ENCODE measurements at places on chromosomes 5 and 9.
A peak's percentile ranks its signal among the peaks of the same experiment; 100 is the strongest.

- peak; percentile 9 for DNase-seq
Measured at GRCh38 chr5:124952079-124952478, 205.6 kb upstream of the ZNF608 start.

DNA sequence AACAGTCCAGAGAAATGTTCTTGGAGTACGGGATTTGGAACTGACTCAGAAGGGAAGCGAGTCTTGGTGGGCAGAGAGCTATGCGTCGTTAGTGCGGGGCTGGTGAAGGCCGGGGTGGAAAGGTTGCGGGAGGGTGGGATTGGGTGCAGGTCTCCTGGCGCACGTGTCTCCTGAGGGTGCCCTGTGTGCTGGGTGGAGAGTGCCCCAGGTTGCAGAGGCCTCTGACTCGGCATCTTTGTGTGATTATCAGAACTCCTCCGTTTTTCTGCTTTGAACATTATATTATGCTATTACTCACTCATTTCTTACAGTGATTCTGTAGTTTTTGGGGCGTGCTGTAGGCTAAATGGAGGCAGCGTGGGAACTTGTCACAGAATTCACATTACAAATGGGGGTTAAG is 11.4 kb downstream of the CEP72 start:
- DNase-seq: no peak

GRCh38 chr9:134039386-134040175 is 14.3 kb downstream of the BRD3OS start:
- DNase-seq: no peak

DNA sequence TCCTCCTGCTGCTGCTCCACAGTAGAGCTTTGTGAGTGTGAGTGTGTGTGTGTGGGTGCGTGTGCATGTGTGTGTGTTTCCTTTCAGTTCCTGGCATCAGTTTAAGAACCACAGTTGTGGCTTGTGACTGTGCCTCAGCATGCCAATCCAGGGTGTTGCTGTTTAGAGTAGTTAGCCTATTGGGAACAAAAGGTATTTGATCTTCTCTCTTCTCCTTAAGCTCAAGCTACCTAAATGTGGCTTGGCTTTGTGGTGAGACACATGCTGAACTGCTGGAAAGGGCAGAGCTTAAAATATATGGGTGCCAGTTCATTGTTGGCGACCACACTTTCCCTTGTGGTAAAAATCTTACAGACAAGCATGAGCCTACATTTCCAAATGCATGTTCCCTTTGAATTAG is 116.6 kb upstream of the BNC2 start:
- DNase-seq: no peak

GRCh38 chr9:108186642-108187395 is 669.0 kb downstream of the ACTL7B start:
- DNase-seq: no peak

GRCh38 chr9:88056876-88057275 is 81.4 kb downstream of the SPATA31C2 start:
- no peak for DNase-seq

DNA sequence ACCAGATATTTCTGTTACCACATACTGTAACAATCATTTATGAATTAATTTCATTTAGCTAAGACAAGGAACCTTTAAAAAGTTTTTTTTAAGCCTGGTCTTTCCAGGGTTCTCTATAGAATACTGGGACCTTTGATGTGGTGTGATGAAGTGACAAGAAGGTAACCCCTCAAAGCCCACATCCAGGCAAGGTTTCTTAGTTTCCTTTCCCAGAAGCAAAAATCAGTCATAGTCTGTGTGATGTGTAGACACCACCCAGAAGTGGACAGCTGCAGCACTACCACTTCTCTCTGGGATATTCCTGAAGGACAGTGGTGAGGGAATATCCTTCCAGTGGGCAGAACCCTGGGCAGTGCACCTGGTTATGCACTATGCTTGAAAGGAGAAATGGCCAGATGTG is 115.6 kb downstream of the TTC39B start:
- DNase-seq: peak; percentile 10

DNA sequence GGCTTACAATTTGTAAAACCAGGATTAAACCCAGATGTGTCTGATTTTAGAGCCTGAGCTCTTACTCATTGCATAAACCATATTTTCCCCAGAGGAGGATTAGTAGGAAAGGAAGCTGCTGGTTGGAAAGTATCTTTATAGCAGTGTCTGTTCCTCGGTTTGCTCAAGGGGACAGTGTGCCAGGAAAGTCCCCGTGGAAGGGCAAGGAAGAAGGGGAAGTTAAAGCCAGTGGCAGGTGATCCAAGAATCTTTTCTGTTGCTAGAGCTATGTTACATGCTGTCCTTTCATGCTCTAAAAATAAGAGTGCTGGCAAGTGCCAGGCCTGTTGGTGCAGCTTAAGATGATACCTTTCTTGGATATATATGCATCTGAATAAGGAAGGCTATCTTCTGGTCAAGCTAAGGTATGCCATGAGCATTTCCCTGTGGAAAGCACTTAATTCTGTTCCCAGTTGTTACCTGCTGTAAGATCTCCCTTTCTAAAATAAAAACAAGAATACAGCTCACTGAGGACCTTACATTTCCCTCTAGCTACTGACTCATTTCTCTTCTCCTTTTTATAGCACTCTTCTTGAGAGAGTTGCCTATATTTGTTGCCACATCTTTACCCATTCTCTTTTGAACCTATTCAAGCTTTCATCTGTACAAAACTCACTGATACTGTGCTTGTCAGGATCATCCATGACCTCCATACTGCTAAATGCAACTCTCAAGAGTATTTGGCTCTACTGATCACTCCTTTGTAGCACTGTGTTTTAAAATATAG is 8.0 kb downstream of the PDCD1LG2 start:
- DNase-seq: no peak

GRCh38 chr9:135480940-135481310 is 1.3 kb downstream of the PPP1R26 start:
- DNase-seq: no peak

DNA sequence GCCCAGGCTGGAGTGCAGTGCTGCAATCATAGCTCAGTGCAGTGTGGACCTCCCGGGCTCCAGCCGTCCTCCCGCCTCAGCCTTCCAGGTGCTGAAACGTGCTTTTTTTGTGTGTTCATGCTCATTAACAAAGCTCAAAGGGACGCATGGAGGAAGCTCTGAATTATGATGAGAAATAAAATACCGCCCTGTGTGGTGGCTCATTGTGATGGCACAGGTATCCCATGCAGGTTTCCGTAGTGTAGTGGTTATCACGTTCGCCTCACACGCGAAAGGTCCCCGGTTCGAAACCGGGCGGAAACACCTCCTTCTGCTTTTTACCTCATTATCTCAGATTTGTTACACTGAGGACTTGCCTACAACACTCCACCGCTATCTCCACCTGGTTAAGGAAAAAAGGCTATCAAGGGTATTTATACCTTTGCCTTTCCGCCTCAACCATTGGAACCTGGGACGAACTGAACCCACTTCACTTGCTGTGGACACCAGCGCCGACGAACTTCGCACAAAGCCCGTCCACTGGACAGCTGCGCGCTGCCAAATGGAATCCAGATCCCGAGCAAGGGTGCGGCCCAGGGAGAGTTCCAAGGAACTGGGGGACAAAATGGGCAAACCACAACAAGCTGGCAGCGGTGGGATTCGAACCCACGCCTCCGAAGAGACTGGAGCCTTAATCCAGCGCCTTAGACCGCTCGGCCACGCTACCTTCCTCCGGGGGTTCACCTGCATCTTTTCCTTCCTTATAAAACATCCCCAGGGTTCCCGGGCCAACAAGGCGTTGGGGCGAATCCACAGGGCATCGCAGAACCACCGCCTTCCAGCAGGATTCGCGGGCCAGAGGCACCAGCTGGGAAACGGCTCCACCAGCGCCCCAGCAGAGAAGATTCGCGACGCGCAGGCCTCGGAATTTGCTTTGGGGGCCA is 26.3 kb downstream of the OR2V2 start:
- peak; percentile 75 for DNase-seq

GRCh38 chr9:23811633-23812032 is 14.4 kb downstream of the ELAVL2 start:
- no peak for DNase-seq

- no peak for DNase-seq
Measured at GRCh38 chr9:121620777-121621449, 30.5 kb upstream of the DAB2IP start.

GRCh38 chr5:178526773-178527457 is 63.3 kb downstream of the COL23A1 start:
- no peak for DNase-seq

DNA sequence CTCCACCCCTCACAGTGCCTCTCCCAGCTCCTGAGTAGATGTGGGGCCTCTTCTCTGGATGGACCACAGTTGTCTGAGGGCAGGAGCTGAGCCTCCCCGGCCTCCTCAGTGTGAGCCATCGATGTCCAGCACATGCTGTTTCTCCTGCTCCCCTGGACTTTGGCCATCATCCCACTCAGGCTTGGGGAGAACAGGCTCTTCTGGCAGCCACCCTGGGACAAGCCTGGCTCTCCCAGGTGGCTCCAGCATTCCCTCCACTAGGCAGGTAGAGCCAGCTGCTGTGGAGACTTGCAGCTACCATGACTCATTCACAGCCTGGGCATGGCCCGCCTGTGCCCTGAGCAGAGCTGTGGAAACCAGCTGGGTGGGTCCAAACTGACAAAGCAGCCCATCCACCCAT is 77.0 kb downstream of the CSNK1A1 start:
- DNase-seq: no peak

DNA sequence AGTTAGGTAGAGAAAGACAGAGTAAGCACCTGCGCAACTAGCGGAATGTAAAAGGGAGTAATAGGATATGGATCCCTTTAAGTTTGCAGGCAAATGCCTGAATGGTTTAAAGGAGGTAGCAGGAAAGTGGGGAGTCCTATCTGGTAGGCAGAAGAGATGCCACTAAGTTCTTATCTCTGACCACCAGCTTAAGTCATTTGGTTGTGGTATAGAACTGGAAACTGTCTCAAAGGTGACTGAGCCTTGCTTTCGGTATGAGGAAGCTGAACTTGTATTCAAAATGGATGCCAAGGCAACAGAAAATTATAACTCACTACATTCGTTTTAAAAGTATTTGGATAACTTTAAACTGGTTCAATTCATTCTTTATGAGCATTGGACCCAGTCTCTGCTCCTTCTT is 475.6 kb downstream of the DMRTA1 start:
- DNase-seq: no peak

DNA sequence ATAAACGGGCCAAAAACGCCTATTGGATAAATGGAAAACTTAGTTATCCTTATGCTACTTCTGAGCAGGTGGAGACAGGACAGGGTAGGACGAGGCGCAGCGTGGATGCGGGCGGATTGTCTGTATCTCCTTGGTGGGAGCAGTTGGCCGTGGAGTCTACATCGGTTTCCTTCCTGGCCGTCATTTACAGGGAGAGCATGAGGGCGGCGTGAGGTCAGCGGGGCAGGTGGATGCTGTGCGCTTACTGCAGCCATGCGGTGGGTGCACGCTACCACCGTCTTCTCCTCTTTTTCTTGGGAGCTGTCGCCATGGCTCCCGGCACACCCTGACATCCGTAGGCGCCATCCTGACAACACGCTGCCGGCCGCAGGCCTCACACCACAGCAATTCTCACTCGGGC is 121.3 kb downstream of the ADAMTS2 start:
- no peak for DNase-seq

GRCh38 chr9:97280755-97281330 is 26.6 kb upstream of the CCDC180 start:
- DNase-seq: no peak

GRCh38 chr9:112110094-112110776 is 64.9 kb downstream of the SUSD1 start:
- no peak for DNase-seq

Data from stimulated activated naive CD8-positive, alpha-beta T cell treated with anti-CD3 and anti-CD28 coated beads, Interleukin-15, Interleukin-2, amounts not matched to agents 100 U/mL and 50 U/mL, for 24 hours (primary cell).